Activated CD8-positive, alpha-beta memory T cell treated with anti-CD3 and anti-CD28 coated beads, Interleukin-2, amount 50 U/mL, for 48 hours (primary cell): ENCODE measurements at places on chromosomes 1 and 21.

DNA sequence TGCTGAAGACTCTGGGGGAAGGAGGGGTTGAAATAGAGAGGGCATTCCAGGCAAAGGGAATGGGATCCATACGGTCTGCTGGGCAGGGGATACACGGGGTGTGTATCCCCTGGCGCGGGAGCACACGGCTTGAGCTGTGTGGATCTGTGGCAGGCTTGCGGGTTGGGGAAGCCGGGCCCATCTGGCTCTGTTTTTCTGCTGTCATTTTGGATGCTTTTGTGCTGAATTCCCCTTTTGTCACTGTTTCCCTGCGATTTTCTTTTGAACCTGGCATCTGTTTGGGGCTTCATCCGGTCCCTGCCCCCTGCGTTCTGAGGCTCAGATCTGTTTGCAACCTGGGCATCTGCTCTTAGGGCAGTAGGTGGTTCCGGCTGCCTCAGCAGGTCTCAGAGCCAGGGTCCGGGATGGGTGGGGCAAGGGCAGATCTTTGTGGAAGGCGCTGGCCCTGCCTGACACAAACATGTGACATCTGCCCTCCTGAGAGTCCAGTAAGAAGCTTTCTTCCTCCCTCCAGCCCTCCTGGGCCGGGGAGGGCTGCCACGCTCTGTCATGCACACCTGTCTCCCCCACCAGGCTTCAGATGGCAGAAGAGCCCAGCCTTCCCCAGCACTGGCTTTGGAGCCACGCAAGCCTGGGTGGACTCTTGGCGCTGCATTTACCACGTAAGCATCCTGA is 84.0 kb downstream of the IGSF21 start:
- no peak for DNase-seq

DNA sequence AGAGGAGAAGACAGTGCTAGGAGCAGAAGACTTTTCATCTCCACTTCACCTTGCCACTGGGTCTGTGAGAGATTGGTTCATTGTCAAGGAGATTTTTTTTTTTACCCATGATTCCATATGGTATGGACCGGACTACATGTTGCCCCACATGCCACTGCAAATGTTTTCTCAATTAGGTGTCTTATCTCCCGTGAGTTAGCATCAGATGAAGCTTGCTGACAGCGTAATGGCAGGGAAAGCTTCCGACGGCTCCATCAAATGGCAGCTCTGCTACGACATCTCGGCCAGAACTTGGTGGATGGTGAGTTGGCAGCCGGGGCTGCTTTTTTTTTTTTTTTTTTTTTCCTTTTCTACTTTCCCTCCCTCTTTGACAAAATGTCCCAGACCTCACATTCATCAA is 217.2 kb upstream of the NFIA start:
- no peak for DNase-seq

- no peak for DNase-seq
Measured at GRCh38 chr1:4655674-4656532, 1.5 kb downstream of the AJAP1 start.

GRCh38 chr1:80258659-80259058 is 1252.1 kb upstream of the ADGRL4 start:
- no peak for DNase-seq

GRCh38 chr1:177848577-177848976 is 121.3 kb downstream of the SEC16B start:
- DNase-seq, result no peak

- DNase-seq, result no peak
Measured at GRCh38 chr1:221316491-221317056, 425.3 kb downstream of the DUSP10 start.

- no peak for DNase-seq
Measured at GRCh38 chr1:201245082-201245481, 38.2 kb upstream of the PKP1 start.

DNA sequence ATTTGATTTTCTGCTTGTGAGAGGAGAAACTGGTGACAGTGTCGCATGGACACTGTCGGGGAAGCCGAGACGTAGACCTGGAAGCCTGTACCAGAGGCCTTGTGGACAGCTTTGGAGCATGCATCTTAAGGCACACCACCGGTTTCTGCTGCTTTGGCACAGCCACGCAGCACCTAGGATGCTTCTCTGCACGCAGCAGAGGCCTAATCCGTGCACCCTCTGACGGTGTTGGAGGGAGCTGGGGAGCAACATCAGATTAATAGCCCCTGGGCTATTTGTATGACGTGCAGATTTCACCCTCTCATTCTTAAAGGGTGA is 30.3 kb downstream of the TEX35 start:
- peak; percentile 56 for DNase-seq

GRCh38 chr1:112850034-112850757 is 105.8 kb downstream of the SLC16A1 start:
- DNase-seq, result no peak

GRCh38 chr1:31804098-31804497 is 11.7 kb downstream of the SPOCD1 start:
- peak; percentile 4 for DNase-seq

DNA sequence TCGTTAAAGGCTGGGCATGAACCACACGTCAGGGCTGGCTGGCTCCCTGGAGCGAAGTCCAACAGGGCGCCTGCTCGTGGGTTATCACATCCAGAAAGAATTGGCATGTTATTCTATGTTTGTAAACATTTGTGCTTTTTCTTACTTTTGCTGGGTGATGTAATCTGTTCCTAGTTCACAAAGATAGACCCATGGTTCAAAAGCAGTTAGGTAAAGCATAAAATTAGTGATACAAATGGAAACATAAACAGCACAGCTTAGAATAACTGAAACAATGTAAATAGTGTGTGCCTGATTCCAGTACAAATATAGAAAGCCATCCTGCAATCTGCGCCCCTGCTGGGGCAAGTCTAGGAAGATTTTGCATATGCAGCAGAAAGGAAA is 184.0 kb upstream of the C1orf174 start:
- no peak for DNase-seq

GRCh38 chr1:221823149-221823548 is 81.3 kb upstream of the DUSP10 start:
- no peak for DNase-seq

GRCh38 chr21:26849428-26850115 is 4.4 kb upstream of the ADAMTS1 start:
- DNase-seq, result no peak

GRCh38 chr1:68049941-68050878 is at the start of gene DIRAS3:
DIRAS3 (minus strand) TSS chr1:68050627; CDS start chr1:68047297, 3,330 bp downstream.
- DNase-seq, result no peak

DNA sequence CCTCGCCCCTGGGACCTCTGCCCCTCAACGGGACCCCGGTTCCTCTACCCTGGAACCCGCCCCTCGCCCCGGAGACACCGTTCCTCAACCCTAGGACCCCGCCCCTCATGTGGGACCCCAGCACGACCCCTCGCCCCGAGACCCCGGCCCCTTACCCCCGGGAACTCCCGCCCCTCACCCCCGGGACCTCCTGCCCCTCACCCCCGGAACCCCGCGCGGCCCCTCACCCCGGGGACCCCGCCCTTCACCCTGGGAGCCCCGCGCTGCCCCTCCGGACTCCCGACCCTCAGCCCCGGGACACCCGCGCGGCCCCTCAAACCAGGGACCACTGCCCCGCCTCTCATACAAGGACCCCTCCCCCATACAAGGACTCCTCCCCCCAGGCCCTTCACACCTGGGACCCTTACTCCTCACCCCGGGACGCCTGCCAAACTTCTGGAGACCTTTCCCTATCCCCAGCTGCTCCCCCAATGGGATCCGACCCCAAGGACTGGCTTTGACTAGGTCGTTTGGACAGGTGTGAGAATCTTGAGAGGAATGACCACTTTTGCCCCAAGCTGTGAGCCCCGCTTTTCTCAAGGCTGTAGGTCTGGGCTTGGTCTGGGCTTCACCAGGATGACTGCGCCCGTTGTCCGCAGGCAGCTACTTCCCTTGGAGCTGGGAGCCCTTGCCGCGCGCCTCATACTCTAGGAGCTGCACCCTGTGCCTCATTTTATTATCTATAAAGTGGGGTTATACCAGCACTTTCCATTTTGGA is 843 bp downstream of the DIP2A start:
- peak; percentile 58 for DNase-seq

GRCh38 chr1:146051452-146051851 is 29.9 kb upstream of the HJV start:
- DNase-seq, result peak; percentile 66

DNA sequence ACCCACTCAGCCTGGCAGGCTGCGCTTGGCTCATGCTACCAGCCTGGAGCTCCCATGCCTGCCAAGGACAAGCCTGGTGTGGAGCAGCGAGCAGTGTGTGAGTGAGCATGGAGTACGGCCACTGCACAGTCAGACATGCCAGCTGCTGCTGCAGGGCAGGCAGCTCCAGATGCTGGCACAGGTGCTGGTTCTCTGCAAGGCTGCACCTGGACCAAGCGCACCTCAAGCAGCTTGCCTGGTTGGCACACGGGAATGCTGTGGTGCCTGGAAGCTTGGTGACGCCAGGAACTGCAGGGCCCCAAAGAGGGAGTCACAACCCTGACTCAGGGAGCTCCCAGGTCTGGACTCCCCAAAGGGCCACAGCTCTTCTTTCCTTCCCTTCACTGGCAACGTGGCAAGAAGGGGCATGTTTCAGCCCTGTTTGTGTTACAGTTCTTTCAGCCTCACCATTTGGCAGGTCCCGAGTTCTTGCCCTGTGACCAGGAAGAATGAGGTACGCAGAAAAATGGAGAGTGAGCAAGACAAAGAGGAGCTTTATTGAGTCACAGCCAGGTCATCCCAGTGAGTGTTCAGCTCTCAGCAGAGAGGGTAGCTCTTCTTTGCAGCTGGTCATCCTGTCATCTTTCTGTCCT is 26.1 kb downstream of the ACOT7 start:
- no peak for DNase-seq

GRCh38 chr1:187617776-187618175 is 789.0 kb downstream of the PLA2G4A start:
- DNase-seq, result no peak

DNA sequence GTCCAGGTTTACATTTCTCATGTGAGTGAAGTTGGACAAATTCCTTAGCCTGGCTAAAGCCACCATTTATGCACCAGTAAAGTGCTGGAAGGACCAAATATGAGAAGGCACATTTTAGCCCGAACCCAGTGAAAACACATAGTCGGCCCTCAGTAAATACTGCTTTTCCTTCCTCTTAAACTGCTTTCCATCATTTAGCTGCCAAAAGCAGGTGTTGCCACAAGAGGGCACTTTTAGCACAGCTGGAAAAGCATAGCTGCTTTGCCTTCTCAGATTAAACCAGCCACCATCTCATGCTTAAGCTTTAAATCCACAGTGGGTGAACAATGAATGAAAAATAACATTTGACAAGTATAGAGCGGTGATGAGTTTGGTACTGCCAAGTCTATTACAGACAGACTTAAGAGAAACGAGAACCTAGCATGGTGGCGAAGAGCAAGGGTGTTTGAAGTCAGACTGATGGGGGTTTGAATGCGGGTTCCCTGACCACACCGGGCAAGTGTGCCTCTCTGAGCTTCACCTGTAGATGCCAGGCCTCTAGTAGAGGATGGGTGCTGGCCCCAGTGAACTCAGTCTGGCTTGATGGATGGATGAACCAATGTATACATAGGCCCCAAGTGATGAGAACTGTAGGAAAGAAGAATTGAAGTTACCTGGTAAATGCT is 57.8 kb downstream of the SLC35D1 start:
- no peak for DNase-seq

DNA sequence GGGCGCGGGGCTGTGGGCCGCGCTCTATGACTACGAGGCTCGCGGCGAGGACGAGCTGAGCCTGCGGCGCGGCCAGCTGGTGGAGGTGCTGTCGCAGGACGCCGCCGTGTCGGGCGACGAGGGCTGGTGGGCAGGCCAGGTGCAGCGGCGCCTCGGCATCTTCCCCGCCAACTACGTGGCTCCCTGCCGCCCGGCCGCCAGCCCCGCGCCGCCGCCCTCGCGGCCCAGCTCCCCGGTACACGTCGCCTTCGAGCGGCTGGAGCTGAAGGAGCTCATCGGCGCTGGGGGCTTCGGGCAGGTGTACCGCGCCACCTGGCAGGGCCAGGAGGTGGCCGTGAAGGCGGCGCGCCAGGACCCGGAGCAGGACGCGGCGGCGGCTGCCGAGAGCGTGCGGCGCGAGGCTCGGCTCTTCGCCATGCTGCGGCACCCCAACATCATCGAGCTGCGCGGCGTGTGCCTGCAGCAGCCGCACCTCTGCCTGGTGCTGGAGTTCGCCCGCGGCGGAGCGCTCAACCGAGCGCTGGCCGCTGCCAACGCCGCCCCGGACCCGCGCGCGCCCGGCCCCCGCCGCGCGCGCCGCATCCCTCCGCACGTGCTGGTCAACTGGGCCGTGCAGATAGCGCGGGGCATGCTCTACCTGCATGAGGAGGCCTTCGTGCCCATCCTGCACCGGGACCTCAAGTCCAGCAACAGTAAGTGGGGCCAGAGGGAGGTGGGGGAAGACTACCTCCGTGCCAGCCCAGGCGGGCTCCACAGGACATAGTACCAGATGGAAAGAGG is 808 bp downstream of the MAP3K21 start:
- peak; percentile 62 for DNase-seq

DNA sequence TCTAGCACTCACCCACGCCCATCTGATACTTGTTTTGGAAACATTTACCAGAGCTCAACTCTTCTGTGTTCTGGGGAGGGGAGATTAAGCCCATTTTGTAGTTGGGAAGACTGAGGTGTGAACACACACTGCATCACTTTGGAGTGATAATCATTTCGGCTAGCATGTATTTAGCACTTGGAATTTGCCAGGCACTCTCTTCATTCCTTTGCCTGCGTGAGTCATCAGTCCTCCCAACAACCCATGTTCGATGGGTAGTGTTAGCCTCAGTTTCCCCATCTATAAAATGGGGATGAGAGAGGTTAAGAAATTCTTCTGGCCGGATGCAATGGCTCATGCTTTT is 182.8 kb upstream of the TMEM51 start:
- no peak for DNase-seq

DNA sequence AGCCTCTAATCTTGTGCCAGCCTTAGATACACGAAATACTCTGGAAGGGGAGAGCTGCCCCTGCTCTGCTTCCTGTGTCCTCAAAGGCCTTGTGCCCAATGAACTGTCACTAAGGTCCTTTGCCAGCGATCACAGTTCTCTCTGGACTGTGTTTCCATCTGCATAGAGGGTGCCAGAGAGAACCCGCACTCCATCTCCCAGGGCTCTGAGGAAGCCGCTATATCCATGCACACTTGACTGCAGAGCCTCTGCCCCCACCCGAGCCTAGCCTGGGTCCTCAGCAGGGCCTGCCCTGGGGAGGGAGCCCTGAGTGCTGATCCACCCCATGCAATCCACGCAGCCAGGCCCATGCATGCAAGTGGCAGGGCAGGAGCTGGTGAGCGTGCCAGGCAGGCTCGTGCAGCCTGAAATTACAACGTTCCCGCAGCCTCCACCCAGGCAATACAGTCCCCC is 30.6 kb upstream of the KIF21B start:
- DNase-seq, result no peak

GRCh38 chr1:9590201-9590600 is 1.5 kb downstream of the TMEM201 start:
- DNase-seq, result no peak

- DNase-seq, result no peak
Measured at GRCh38 chr1:204460346-204460745, 34.3 kb downstream of the PIK3C2B start.

- peak; percentile 76 for DNase-seq
Measured at GRCh38 chr21:38766987-38767722, 38.6 kb upstream of the ETS2 start.
